ENCODE measurements at places on chromosomes 11 and 22.
A peak's percentile ranks its signal among the peaks of the same experiment; 100 is the strongest.

DNA sequence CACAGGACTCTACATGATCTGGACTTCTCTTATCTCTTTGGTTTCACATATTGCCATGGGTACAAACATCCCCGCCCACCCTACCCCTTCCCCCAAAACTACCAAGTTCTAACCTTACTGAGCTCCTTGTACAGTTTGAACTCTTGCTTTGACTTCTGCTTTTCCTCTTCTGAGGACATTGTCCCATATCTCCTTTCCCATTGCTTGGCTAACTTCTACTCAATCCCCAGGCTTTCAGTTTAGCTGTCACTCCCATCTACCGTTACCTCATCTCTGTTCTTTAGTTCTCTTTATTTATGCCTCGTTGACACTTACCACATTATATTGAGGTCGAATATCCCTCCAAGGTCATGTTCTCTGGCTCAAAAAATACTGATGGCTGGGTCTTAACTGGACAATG is 393.5 kb upstream of the CADM1 start:
- DNase-seq, result no peak

DNA sequence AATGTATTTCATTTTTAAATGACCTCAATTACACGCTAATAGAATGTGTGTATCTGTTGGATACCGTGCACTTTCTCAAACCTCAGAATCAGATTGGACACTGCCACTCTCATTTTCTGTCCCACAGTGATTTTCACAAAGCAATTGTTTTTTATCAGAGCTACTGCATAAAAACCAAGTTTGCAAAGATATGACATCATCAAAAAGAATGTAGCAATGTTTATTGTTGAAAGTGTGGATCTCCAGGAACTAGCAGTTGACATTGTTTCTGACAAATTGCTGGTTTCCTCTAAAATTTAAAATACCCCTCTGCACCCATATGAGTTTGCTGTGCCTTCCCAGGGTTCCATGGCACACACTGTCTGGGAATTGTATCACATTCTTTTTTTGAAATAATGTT is 362.7 kb upstream of the DDI1 start:
- no peak for DNase-seq

DNA sequence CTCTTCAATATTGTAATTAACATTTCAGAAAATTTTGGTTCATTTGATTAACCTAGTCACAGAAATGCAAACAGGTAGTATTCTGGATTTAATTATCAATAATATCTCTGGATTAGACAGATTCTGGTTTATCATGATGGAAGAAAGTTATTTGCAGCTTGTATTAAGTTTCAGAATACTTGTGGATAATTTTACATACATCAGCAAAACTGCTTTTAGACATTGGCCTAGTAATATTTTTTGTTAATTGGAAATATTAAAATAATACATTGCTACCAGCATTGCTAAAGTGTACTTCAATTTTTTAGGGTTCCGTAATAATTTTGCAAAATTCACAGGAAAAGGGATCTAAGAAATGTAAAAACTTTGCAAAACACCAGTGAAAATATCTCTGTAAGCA is 3.8 kb upstream of the OR5D14 start:
- DNase-seq, result no peak

- no peak for DNase-seq
Measured at GRCh38 chr11:62725646-62726045, 1.6 kb downstream of the HNRNPUL2 start.

DNA sequence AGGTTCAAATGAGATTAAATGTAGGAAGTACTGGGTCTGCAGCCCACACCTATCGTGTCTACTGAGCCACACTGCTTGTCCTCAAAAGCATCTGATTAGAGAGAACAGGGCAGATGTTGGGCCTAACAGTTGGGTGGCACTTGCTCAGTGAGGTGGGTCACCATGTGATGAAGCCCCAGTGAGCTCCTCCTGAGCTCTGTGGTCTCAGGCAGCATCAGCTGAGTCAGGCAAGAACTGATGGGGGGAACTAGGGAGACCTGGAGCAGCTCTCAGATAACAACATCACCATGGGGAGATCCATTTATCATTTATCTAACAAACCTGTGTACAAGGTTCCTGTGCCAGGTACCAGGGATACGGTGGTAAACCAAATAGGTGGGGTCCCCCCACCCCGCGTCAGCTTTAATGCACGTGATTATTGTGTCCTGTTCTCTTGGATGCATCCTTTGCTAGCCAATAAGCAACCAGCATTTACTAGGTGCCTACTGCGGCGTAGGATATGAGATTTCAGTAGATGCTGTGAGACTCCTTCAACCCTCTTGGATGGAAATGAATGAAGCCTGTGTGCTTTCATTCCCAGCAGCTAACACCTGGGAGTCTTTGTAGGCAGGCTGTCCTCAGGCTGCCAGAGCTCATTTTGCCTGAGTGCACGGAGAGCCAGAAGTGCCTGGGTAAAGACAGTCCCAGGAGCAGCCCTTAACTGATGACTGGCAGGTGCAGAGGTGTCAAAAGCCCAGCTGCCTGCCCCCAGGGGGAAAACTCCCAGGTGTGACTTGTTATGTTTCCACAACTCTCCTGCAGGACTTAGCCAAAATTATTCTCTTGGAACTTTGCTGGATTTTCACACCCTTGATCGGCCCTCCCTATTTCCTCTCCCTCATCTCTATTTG is 73.6 kb upstream of the NARS2 start:
- DNase-seq, result no peak

DNA sequence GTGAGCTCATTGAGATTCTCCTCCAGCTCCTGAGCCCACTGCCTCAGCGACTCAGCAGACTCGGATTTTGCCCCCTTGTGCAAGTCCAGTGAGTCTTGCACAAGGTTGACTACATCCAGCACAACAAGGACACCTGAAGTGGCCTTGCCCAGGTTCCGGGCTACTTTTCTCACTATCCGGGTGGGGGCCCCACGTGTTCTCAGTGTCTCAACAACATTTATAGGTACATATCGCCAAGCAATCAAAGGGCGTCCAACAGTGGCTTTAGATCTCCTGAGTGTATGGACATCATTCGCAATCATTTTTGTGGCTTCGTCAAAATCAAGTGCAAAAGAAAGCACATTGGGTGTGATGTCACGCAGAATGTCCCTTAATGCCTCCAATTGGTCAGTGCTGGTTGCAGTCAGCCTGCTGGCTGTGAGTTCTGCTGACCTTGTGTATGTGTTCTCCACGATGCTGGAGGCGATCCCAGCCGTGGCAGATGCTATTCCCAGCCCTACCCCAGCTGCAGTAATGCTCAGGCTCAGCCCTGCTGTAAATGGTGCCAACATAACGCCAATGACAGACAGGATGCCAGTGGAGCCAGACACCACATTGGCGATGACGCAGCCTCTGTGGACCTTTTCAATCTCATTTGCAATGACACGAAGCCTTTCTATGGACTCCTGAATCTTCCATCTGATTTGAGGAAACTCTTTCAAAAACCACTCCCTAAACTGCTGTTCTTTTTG is 10.3 kb downstream of the APOL4 start:
- DNase-seq, result no peak

DNA sequence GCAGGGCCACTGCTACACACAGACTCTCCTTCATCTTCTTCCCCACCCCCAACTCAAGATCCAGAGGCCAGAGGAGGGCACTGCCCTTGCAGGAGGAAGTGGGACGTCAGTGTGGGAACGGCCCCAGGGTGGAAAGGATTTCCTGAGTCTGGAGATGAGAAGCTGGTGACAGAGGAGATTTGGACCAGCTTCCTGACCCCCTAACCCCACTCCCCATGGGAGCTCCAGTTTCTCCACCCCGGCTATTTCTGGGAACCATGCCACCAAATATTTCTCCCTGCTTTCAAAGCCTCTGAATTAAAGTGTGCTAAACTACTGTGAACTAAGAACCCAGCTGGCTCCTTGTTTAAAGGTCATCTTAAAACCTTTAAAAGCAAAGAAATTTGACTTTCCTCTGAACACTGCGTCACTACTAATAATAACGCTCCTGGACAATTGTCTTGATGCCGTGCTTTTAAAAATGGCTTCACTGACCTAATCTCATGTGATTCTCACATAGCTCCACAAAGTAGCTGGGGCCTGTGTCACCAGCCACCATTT is 46.6 kb downstream of the CWC15 start:
- peak; percentile 29 for DNase-seq

GRCh38 chr11:74085542-74085892 is 76.6 kb upstream of the UCP3 start:
- no peak for DNase-seq

GRCh38 chr11:100575860-100576717 is 111.0 kb upstream of the ARHGAP42 start:
- DNase-seq, result peak; percentile 19
